Stimulated activated CD4-positive, alpha-beta T cell treated with anti-CD3 and anti-CD28 coated beads, Interleukin-1b, Interleukin-23, amount 100 ng/mL, for 1 hour (primary cell): ENCODE measurements at places on chromosomes 7 and 10.

GRCh38 chr7:117137868-117138267 is 184.6 kb downstream of the ST7 start:
- no peak for DNase-seq

DNA sequence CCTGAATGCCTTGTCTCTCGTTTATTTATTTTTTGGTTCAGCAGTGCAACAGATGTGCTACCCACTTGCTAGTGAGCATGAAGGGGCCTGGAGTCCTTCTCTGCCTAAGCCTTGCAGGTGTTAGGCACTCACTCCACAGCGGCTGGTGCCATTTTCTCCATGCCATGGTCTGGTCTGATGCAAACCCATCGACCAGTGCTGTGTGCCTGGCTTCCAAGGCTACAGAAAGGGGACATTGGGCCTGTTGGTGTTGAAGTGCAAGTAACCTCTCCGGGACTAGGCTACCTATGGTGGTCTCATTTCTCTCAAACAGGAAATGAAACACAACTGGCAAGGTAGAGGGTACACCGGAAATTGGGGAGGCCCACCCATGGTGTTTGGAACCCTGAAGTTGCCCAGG is 198.1 kb downstream of the ADARB2 start:
- DNase-seq, result no peak

DNA sequence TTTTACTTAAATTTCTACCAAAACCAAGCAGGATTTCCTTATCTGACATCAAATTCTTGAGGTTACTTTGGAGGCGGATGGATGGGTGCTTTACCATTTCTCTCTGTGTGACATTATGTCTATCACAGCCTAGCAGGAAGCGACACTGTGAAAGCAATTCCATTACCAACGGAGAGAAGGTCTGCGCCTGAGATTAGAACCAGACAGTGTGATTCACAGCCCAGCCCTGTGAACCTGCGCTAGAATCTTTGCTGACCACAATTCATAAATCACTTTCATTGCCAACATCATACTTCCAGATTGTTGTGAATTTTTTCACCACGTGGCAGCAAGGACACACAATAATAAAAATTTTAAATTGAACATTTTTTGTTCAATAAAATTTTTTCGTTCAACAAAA is 126.5 kb downstream of the CUBN start:
- DNase-seq, result no peak

DNA sequence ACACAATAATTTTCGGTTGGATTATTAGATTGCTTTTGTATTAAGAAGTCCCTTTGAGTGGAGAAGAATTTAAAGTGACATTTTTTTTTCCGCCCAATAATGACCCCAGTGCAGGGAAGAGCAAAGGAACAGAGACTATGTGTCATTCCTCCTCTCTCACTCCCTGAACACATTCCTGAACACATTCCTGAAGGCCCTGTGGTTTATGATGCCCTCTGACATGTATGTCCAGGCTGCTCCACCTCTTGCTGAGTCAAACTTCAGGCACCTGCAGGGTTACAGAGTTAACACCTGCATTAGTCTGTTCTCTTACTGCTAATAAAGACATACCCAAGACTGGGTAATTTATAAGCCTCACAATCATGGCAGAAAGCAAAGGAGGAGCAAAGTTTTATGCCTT is 704.0 kb upstream of the LRRN3 start:
- DNase-seq, result no peak

DNA sequence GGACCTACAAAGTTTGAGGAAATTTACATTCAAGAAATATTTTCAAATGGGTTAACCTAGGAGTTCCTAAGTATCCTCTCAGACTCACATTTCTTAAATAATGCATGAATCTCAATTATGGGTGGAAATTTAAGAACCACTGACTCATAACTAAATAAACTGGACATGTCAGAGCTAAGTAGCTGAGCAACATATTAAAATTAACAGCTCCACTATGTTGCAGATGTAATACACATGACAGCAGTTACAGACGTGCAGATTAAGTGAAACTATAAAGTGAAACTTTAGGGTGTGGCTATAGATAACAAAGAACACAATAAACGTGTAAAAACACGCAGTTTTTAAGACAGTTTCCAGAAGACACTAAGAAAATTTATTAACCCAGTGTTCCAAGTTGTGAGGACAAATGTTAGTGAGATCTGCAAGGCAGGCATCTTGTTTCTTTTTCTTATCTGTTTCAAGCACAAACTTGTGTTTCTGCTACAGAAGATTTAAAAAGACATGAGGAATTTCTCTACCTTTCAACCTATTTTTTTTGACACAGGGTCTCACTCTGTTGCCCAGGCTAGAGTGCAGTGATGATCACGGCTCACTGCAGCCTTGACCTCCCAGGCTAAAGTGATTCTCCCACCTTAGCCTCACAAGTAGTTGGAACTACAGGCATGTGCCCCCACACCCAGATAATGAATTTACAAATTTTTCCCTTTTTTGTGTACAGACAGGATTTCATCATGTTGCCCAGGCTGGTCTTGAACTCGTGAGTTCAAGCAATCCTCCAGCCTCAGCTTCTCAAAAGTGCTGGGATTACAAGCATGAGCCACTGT is 25.3 kb downstream of the DNMBP start:
- no peak for DNase-seq

GRCh38 chr7:952548-953441 is 1.7 kb downstream of the ADAP1 start:
- DNase-seq, result no peak

DNA sequence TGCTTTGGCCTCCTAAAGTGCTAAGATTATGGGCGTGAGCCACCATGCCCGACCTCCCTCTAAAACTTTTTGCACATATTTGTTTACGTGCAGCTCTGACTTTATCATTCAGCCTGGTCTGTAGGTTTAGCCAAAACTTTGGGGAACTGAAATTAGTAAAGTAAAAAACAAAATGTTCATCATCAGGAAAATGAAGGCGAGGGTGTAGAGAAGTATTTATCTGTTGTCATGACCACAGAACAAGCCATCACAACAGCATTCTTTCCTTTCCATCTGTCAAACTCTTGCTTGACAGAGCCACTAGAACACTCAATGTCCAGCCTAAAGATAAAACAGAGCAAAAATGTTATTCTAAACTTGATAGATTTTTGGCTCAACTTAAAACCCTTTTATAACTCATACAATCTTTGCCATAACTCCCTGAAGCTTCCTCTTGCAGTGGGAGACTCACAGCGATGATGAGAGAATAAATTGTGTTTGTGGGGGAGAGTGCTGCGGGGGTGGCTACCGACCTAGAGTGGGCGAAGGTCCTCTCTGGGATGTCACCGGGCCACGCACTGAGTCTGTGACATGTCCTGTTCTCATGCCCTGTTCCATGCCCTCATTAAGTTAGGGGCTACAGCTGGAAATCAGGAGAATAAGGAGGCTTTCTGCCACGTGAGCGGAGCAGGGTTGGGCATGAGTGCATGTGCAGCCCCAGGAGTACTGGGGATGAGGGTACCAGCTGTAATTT is 58.6 kb upstream of the MKRN1 start:
- DNase-seq, result no peak

GRCh38 chr10:114876169-114876568 is 54.6 kb downstream of the FHIP2A start:
- no peak for DNase-seq

DNA sequence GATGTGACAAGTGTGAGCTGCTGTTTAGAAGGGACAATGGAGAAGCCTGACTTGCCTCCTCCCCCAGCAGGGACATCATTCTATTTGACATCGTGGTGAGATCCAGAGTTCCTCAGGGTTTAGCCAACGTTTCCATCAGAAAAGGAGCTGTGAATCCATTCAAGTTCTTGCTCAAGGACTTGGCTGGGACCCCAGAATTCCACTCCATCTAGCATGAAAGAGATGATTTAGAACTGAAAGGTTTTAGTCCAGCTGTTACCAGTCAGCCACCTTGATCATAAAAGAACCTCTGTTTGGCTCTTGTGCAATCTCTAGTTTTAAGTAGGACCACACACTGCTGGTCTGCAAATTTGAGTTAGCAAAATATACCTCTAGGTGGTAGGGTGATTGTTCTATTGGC is 337.6 kb downstream of the FRMD4A start:
- no peak for DNase-seq

DNA sequence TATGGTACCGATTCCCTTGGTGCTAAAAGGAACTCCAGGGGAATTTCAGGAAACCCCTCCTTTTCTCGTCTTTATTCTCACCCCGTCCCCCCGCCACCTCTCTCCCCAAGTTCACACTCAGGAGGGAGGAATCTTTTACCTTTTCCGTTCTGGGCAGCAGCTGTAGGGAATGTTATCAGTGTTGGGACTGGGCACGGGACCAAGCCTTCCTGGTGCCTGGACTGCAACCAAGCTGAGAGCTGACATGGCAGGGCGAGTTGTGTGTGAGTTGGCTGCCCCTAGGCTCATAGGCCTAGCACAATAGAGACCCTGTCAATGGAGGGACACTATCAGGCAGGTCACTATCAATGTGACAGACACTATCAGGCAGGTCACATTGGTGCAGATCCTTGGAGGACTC is 121.4 kb downstream of the TCF7L2 start:
- DNase-seq, result no peak

- DNase-seq, result no peak
Measured at GRCh38 chr7:16615228-16615627, 30.3 kb downstream of the ANKMY2 start.

GRCh38 chr7:151491859-151492258 is 27.8 kb downstream of the RHEB start:
- DNase-seq, result no peak

DNA sequence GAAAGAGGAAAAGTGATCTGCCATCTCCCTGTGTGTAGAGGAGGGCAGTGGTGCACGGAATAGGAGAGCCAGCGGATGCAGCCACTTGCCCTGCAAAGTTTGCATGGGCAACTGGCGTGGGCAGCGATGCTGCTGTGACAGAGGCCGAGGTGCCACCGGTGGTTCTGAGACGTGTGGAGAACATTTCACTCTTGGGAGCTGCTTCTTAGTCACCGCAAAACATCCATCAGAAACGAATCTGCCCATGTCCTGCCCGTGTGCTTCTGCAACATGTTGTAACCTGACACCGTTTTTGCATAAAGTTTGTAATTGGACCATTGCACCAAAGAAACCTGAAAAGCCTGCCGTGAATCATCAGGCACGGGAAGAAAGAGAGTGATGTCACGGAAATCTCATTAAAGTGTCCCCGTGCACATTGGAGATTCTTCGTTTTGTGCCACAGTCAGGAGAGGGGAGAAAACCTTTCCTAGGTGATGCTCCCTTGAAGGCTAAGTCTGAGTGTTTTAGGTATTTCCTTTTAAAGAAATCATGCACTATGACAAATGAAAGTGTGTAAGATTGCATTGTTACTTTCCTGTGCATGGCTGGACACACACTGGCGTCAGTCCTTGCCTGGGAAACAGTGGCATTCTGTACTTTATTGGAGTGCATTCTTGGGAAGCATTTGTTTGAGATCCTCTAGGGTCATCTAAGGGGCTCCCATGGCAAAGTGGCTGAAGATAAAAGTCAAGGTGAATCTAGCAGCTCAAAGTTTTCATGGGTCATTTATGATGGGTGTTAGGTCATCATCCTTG is 302.6 kb downstream of the KLF6 start:
- DNase-seq, result no peak

- no peak for DNase-seq
Measured at GRCh38 chr7:152006336-152006735, 19.1 kb upstream of the GALNT11 start.

DNA sequence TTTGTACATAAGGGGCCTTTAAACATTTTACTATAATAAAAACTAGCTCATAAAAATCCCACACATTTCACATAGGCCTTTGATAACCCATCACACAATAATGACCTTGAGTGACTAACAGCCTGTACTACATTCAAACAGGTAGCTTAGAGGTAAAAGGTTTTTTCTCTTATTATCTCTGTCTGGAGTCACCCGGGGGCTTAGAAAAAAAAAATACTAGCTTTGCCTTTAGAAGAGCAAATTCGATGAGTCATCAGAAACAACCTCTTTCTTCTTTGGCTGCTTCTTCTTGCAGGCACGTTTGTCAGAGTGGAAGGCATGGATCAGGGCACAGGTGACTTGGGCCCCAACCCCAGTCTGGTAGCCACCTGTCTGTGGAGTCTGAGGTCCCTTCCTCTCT is 43.4 kb upstream of the ADO start:
- no peak for DNase-seq

- DNase-seq, result no peak
Measured at GRCh38 chr7:117008118-117008885, 55.0 kb downstream of the ST7 start.

DNA sequence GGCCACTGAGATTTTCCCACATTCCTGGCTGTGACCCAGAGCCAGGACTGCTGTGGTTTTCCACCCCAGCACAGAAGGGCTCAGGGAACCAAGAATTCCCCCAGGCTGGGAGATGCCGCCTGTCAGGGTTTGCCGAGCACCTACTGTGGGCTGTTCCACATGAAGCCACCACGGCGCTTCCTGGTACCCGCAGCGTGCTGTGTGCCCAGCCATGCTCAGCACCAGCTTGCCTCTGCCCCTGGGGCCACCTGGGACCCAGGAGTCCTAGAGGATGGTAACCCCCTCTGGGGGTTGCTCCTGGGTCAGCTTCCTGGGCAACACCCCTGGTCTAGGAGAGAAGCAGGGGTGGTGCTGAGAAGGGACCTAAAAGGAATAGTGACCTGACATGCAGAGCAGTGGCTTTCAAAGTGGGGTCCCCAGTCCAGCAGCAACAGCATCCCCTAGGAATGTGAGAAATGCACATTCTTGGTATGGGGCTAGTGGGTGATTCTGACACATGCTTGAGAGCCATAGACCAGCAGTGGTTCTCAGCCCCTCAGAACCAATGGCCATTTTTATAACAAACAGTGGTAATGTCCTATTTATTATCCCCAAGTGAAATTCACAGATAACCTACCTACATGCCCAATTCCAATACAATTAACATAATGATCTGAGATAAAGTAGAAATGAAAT is 53.4 kb downstream of the TSPAN15 start:
- DNase-seq, result no peak

DNA sequence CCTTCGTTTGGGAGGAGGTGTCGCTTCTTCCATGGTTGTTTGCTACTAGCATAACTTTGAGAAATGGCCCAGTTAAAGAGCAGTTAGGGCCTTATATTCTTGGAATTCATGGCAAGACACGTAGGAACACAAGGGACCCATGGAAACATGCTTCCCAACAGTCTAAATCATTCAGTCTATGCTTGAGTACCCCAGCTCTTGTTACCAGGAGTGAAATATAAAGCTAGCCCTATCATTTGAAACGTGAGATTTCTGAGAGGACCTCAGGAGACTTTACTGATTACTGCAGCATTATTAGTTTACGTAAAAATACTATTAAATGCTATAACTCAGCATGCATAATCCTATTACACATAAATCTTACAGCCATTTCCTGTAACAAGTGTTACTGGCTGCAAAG is 328.6 kb upstream of the CDC14C start:
- no peak for DNase-seq

- no peak for DNase-seq
Measured at GRCh38 chr10:60820093-60820754, 41.9 kb downstream of the CDK1 start.

GRCh38 chr10:44036425-44036824 is 348.5 kb downstream of the CXCL12 start:
- no peak for DNase-seq

GRCh38 chr10:120039046-120039445 is 146.5 kb downstream of the SEC23IP start:
- DNase-seq, result no peak
